ENCODE measurements at places on chromosomes 11 and 22.

GRCh38 chr11:11422411-11423128 is 69.5 kb upstream of the CSNK2A3 start:
- DNase-seq: no peak

- no peak for DNase-seq
Measured at GRCh38 chr11:2265396-2265795, 5.0 kb downstream of the ASCL2 start.

- DNase-seq: no peak
Measured at GRCh38 chr22:37464181-37464580, 22.0 kb downstream of the MFNG start.

- DNase-seq: no peak
Measured at GRCh38 chr11:118398791-118399559, 2.4 kb upstream of the ATP5MG start.

GRCh38 chr22:37210041-37210803 is 2.1 kb downstream of the SSTR3 start:
- DNase-seq: no peak

GRCh38 chr11:124394408-124394807 is 4.4 kb downstream of the OR8B3 start:
- no peak for DNase-seq

- DNase-seq: no peak
Measured at GRCh38 chr11:105226091-105226490, 86.5 kb upstream of the CARD18 start.

DNA sequence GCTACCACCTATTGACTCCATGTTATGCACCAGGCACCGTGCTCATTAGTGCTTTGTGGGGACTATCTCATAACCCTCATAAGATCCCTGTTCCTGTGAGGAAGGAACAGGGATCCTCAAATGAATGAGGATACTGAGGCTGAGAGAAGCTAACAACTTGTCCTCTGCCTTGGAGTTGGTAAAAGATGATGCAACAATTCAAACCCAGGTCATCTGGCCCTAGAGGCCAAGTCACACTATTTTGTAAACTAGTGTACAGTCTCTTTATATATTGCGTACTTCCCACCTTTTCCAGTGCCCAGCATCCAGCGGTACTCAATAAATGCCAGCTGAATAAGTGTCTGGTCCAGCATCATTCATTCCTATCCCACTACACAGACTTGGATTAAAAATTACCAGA is 92.6 kb downstream of the RCN1 start:
- DNase-seq: no peak

DNA sequence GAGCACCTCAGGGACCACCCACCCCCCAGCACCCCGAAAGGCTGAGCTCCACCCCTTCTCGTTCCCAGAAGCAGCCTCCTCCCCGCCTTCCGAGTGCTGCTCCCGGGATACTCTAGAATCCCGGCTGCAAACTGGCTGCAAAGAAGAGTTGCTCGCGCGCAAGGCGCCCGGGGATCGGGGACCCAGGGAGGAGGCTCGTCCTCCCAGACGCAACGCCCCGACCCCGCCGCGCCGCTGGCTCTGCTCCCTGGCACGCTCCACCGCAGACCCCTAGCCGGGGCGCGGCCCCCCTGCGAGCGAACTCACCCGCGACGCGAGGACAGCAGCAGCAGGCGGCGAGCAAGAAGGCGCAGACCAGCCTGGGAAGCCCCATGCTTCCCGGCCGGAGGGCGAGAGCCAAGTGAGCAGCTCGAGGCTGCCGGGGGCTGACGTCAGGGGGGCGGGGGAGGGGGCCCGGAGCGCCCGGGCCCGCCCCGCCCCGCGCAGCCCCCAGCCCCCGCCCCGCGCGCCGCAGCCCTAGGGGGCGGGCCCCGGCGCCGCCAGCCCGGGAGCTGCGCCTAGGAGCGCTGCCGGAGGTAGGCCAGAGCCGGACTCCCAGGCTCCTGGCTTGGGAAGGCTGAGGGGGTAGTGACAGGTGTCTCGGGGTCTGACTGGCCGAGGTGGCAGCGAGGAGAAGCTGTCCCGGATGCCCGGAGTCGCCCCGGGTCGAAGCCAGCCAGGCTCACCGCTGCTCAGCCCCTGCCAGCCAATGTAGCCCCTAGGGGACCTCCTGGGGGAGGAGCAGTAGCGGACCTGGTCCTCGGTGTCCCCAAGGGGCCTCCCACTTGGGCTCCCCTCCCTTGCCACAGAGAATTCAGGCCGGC is at the start of gene MCAM:
Gene MCAM (minus strand): TSS at position 402 of the 863 bp plus-strand sequence. CDS start 29 bp downstream, at position 373.
- DNase-seq: no peak

DNA sequence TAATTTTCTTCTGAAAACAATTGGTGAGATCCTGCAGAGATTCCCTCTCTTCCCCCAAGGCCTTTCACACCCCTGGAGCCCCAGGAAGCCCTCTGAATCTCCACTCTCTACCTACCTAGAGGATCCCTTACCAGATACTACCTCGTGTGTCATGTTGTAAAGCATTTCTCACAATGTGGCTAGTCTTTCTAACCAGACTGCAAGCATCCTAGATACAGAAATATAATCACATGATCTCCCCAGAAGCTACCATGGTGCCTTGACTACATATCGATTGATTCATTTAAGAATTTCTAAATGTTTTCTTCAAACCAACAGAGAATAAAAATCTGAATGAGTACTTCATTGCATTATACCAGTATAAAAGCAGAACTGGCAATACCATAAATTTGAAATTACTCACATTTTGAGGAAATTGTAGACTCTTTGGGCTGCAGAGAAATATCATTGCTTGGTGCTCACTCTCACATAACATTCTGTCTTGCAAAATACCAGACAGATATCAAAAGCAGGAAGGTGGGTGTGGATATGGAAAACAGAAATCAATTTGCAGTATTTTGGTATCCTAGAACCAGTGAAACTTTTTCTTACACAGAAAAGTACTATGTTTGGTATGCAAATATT is 113.5 kb downstream of the MAML2 start:
- DNase-seq: no peak

DNA sequence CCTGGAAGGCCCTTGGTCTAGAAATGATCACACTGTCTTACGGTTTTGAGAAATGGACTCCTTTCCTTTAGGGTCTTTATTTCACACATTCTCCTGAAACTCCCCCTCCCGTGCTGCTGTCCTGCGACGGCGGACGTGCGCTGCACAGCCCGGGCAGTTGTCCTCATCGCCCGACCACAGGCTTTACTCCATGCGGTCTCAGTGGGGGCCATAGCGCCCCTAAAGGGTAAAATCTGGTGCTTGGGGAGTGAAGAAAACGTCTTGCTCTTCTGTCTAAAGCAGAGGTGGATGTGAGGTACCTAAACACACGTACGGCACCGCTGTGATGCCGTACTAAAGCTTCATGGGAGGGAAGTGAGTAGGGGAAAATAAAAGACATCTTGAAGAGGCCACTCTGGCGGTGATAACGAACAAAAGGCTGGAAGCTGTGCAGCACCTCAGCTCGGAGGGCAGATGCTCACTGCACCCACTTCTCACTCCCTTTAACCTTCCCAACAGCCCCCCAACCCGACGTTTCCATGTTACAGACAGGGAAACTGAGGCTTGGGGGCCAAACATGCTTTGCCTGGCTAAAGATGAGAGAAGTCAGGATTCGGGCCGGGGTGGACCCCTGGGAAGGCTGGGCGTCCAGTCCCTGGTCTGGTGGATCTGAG is 22.6 kb downstream of the MPPED1 start:
- DNase-seq: no peak

GRCh38 chr11:134584001-134584561 is 172.0 kb upstream of the B3GAT1 start:
- DNase-seq: peak; percentile 44

DNA sequence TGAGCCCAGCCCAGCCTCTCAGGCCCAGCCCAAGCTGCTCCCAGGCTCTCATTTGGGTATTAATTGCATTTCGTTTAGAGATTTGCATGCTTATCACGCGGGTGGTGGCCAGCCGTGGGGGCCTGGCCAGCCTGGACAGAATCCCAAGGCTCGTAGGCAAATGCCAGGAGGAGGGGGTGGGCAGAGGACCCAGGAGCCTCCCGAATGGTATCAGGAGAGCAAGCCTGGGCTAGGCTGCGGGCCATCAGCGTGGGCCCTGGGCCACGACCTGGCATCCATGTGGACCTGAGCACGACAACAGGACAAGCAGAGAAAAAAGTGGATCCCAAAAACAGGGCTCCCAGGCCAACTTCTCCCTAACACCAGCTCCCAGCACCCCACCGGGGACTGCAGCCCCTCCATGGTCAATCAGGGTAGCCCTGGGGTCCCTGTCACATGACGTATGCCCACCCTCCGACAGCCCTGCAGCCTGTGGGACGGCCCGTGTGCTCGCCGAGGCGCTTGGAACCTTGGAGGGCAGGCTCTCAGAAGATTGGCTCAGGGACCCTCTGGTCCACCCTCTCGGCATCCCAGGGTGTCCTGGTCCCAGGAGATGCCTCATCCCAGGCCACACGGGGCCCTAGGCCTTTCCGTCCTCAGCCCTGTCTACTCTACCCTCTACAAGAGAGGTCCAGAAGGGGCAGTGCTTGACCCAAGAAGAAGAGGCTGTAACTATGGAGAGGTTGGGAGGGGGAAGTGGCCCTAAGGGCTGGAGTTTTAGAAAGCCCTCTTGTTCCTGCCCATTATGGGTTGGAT is 8.8 kb downstream of the ASCL2 start:
- no peak for DNase-seq

- DNase-seq: peak; percentile 72
Measured at GRCh38 chr11:35618497-35619115, 346 bp downstream of the FJX1 start.

DNA sequence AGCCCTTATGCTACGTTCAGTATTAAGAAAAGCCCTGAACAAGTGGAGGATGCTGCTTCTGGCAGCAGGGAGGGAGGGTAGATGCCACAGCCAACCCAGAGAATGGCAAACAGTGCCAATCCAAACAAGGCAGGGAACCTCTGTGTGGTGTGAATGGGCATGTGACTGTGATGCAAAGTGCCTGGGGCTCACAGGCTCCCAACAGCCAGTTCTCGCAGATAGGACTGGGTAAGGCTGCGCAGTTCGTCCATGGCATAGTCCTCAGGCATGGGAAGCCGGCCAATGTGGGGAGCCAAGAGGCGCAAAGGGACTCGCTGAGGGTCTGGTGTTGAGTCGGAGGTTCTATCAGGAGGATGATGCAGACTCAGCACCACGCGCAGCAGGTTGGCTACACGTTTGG is 4.8 kb upstream of the CHRNA10 start:
- no peak for DNase-seq

Measured in left forelimb (tissue), 1 donor.